ENCODE measurements at places on chromosomes 3 and 15.

DNA sequence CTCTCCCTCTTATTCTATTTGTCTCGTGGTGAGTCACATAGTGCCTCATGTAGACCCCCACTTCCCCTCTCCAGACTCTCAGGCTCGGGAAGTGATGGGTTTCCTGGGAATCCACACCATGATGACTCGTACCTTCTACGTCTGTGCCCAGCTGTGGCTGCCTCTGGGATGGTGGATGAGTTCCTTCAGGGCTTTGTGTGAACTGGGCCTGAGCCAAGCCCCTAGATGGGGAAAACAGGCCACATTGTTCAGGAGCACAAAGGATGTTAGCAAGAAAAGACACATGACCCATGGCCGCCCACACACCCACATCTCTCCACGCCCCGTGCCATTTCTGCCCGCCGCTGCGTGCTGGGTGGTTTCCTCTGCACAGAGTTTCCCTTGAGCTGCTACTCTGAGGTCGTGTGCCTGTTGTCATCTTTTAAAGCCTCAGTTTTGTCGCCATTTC is 10.5 kb downstream of the ISG20 start:
- DNase-seq: no peak

DNA sequence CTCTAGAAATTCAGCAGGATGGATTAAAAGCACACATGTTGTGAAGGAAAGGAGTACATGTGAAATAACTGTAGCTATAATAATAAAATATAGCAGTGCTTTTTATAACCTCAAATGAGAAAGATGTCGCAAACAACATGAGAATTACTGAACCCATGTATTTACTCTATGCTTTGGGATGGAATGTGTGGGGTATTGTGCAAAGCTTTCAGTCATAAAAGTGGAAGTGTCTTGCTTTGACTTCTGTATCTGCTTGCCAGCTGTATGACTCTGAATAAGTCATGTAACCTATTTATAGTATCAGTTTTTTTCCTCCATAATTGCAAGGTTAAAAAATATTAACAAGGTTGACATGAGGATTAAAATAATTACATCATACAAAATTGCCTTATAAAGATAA is 519.3 kb upstream of the CADM2 start:
- no peak for DNase-seq

DNA sequence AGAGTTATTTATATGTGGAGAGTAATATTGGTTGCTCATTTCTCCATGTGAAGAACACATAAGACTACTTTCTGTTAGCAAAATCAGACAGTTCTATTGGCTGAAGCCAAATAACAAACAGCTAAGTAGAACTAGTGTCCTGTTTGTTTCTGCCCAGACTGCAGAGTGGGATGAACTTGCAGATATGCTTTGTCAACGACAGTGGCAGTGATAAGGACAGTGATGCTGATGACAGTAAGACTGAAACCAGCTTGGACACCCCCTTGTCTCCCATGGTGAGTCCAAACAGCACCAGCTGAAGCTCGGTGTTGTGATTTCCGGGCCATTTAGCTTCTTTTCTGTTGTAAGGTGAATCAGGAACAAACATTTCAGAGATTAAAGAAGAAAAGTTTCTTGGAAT is 102.6 kb upstream of the IL12A start:
- no peak for DNase-seq

DNA sequence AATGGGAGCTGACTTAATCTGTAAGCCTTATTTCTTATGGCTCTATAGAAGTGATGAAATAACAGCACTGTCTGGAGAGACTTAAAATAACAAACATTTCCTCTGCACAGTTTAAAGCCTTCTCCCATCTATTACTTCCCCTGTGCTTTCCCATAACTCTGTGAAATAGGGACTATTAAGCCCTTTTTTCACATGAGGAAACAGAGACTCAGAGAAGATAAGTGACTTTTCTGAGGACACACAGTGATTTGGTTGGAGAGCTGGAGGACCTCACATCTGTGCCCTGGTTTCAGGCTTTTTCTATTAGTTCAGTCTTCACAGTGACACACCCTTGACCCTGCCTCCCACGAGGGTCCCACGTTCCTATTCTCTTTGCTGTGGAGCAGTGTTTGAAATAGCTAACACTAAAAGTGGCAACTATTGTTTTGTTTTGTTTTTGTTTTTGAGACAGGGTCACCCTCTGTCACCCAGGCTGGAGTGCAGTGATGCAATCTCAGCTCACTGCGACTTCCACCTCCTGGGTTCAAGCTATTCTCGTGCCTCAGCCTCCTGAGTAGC is 82.9 kb downstream of the ST6GAL1 start:
- DNase-seq: no peak

DNA sequence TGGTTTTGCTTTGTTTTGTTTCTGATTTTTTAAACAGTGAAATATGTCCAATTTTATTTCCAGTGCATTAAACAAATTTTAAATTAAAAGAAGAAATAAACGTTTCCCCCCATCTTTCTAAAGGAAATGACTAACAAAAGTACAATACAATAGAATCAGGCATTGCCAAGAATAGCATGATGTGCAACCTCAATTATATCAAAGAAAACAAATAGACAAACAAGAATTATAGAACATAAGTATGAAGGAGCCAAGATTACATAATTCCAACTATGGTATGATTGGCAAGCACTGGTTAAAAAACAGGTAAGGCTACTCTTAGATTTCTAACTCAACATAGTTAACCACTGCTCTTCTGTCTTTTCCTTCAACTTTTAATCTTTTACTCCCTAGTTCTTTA is 26.4 kb downstream of the TIGIT start:
- no peak for DNase-seq

DNA sequence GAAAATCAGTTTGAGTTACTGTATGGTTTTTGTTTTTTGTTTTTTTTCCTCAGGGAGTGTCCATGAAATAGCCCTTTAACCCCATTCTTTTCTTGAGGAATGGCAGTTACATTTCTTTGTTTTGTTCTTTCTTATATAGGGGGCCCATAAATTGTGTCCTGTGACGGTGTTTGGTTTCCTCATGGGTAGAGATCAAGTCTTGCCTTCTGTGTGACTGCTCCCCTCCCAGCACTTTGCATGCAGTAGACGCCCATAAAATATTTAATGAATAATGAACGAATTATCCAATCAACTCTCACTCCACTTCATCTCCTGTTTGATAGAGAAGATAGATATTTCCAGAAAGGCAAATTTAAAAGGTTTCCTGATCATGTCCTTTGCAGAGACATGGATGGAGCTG is 78.1 kb downstream of the CADPS start:
- DNase-seq: no peak

DNA sequence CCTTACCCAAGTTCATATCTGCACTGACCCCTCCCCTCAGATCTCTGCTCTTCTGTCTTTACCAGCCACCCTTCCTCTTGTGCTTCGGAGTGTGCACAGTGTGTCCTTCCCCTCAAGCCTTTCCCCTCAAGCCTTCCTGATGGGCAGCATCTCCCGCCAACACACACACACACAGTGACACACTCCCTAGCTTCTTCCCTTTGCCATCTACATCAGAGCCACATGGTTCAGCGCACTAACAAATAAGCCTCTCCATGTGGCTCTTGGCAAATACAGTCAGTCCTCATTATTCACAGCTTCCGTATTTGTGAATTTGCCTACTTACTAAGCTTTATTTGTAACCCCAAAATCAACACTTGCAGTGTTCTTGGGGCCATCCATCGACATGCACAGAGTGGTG is 37.5 kb downstream of the SH3BP5 start:
- no peak for DNase-seq

- DNase-seq: no peak
Measured at GRCh38 chr15:67861983-67862382, 22.1 kb upstream of the RNU6-1 start.

DNA sequence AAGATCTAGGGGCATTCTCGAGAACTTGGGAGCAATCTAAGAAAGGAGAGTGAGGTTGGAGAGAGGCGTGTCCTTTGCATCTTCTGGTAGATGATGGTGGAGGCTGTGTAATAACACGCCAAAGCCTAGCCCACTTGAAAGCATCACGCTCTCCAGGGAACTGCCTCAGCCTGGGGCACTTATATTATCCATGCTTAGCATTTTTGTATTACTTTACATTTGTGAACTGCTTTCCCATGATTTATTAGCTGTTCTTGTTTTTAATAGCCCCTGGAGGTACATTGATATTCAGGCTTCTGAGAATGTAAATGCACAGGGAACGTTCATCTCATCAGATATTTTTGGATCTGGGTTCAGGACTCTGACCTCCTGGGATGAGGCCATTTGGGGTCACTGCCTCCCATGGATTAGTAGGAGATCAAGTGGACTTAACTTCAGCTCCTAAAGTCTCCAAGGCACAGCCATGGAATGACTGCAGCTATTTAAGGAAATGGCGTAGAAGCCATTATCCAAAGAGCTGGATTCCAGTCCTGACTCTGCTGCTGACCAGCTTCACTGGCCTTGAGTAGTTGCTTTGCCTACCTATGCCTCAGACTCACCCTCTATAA is 124.9 kb downstream of the LPP start:
- DNase-seq: no peak

DNA sequence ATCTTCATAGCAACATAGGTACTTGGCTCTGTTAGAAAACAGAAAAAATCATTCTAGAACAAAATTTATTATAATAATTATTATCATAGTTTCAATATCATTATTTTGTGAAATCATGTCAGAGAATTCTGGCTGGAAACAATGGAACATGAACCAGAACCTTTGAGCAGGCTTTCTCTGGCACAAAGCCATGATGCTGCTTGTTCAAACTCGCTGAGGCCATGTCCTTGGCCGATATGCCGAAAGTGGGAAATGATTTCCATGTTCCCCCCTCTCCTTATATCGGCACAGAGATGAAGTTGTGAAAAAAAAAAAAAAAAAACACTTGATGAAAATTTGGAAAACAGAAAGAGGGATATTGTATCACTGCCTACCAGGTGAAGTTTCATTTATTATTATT is 49.0 kb upstream of the MRPL3 start:
- no peak for DNase-seq

- DNase-seq: peak; percentile 54
Measured at GRCh38 chr3:141646760-141647561, 91.1 kb upstream of the RNF7 start.

GRCh38 chr3:45024542-45025255 is 1.4 kb upstream of the CLEC3B start:
- DNase-seq: no peak

DNA sequence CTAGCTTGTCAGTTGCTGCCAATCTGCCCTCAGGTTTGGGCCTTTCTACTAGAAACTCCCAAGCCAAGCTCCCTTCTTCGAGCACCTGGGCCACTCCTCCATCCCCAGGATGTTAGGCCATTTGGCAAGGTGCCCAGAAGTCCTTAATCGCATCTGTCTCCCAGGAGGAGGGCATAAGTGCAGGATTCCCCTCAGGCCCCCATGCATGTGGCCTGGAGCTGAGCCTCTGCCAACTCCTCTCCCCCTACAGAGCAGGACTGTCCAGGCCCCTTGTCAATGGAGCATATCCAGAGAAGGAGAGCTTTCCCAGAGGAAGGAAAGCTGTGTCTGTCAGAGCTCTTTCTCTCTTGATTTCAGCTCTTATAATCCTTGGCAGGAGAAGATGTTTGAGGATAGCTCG is 182.6 kb upstream of the ROPN1 start:
- no peak for DNase-seq

GRCh38 chr15:47568030-47568429 is 149.3 kb upstream of the SEMA6D start:
- no peak for DNase-seq

- no peak for DNase-seq
Measured at GRCh38 chr3:185555101-185555501, 2.7 kb upstream of the LIPH start.
